ENCODE measurements at places on chromosomes 1 and 21.

GRCh38 chr1:5616366-5617178 lies 375.7 kb downstream of the NPHP4 start:
- DNase-seq, result peak; percentile 28

GRCh38 chr1:54278941-54279422 lies 79.0 kb downstream of the MRPL37 start:
- no peak for DNase-seq

- DNase-seq, result no peak
Measured at GRCh38 chr1:5936621-5937372, 55.4 kb downstream of the NPHP4 start.

DNA sequence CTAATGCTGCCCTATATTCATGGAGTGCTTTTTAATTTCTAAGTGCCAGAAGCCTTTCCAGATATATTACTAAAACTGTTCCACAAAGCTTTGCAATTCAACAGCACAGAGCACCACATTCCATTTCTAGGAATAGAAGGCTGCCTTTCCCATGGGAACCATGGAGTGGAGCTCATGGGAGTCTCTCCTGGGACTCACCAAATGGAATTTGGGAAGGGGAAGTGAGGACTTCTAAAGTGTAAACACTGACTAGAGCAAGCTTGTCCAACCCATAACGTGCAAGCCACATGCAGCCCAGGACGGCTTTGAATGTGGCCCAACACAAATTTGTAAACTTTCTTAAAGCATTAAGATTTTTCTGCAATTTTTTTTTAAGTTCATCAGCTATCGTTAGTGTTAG lies 190.4 kb upstream of the TNR start:
- no peak for DNase-seq

- DNase-seq, result no peak
Measured at GRCh38 chr1:84192681-84193080, 48.6 kb downstream of the PRKACB start.
